ENCODE measurements at places on chromosomes 5 and 9.

DNA sequence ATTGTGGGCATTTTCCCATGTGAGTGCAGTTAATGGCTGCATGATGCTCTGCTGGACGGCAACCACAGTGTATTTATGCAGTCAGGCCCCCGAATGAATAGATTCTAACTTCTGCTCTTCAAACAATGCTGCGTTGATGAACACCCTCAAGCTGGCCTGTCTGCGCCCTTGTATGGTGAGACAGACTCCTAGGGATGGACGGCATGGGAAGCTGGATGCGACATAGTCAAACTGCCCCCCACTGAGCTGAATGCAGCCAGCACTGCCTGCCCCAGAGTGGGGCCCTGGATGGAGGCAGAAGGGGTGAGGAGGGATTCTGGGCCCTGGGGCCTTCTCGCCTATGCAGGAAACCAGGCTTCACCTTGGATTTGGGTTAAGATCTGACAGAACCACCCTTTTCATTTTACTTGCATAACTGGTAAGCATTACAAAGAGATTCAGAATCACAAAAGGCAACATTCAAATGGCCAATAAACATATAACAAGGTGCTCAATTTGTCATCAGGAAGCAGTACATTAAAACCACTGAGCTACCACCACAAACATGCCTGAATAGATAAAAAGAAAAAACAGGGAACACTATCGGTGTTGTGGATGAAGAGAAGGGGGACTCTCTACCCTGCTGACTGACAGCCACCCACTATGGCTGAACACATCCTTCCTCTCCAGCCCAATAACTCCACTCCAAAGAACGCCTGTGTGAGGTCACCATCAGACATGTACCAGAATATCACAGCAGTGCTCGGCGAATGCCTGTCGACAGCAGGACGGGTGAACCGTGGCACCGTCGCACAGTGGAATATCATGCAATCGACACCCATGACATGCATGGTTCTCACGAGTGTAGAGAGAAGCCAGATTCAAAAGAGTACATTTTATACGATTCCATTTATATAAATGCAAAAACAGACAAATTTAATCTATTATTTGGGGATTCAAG, 79.1 kb downstream of the RAPGEF1 start:
- no peak for DNase-seq

- no peak for DNase-seq
Observed at GRCh38 chr5:533243-533954, 9.2 kb upstream of the SLC9A3 start.

- DNase-seq: no peak
Observed at GRCh38 chr5:60727033-60727679, 27.2 kb upstream of the DEPDC1B start.

- peak; percentile 89 for DNase-seq
Observed at GRCh38 chr9:91837981-91838731, 111.9 kb downstream of the ROR2 start.

DNA sequence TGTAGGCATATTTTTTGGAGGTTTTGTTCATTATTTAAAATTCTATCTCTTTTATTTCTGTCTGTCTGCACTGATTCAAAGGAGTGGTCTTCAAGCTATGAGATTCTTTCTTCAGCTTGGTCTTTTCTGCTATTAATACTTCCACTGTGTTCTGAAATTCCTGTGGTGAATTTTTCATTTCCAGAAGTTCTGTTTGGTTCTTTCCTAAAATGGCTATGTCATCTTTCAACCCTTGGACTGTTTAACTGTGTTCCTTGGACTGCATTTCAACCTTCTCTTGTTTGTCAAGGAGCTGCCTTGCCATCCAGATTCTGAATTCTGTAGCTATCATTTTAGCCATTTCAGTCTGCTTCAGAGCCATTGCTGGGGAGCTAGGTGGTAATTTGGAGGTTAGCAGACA, 76.3 kb downstream of the CERT1 start:
- no peak for DNase-seq

- DNase-seq: no peak
Observed at GRCh38 chr5:116272281-116272941, 187.6 kb downstream of the COMMD10 start.

GRCh38 chr9:14466828-14467227, 152.9 kb upstream of the NFIB start:
- DNase-seq: no peak

DNA sequence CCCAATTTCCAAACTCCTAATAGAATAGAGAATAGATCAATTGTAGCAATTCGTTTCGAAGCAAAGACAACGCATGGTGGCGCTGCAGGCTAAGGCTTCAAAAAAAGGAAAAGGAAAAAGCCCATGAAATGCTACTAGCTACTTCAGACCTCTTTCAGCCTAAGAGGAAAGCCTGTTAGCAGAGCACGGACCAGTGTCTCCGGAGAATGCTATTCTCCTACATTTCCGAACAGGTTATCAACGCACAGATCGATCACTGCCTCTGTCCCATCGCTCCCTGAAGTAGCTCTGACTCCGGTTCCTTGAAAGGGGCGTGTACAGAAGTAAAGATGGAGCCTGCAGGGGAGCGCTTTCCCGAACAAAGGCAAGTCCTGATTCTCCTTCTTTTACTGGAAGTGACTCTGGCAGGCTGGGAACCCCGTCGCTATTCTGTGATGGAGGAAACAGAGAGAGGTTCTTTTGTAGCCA, at the start of gene PCDHB15:
TSS of gene PCDHB15 (plus strand) at position 146 of the 468 bp plus-strand sequence. CDS start at position 330, 184 bp downstream.
- no peak for DNase-seq

GRCh38 chr9:128762671-128763449, 8.9 kb downstream of the ZER1 start:
- DNase-seq: no peak

DNA sequence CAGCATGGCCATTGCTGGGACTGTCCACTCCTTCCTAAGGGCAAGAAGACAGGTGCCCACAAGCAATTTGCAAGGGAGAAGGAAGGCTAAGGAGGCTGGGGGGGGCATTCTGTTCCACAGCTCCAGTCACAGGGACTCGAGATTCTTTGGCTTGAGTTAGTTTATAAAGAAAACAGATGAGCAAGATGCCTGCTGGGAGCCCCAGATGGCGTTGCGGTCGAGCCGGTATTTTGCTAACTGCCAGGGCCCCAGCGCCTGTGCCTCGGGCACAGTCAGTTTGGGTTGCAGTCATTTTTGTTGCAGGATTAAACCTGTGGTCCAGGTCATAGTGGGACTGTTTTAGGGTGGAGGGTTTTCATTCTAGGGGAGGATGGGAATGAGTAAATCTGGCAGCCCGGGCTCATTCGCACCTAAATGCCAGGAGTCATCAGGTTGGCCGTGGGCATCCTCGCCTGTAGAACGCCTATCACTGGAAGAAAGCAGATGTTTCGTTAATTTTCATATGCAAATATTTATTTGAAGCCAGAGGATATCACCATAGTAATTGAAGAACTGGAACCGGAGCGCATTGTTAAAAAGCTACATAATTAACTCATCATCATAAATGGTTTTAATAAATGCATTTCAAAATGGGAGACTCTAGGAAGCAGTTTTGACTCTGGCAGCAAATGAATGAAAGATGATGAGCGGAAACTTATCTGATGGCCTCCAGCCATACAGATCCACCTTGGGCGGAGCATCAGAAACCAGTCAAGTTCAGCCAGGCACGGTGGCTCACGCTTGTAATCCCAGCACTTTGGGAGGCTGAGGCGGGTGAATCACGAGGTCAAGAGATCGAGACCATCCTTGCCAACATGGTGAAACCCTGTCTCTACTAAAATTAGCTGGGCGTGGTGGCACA, 87.1 kb upstream of the FCN2 start:
- DNase-seq: no peak

- no peak for DNase-seq
Observed at GRCh38 chr5:8598356-8598755, 729.4 kb downstream of the MTRR start.

GRCh38 chr5:54671111-54671531, 153.6 kb downstream of the SNX18 start:
- DNase-seq: peak; percentile 98

DNA sequence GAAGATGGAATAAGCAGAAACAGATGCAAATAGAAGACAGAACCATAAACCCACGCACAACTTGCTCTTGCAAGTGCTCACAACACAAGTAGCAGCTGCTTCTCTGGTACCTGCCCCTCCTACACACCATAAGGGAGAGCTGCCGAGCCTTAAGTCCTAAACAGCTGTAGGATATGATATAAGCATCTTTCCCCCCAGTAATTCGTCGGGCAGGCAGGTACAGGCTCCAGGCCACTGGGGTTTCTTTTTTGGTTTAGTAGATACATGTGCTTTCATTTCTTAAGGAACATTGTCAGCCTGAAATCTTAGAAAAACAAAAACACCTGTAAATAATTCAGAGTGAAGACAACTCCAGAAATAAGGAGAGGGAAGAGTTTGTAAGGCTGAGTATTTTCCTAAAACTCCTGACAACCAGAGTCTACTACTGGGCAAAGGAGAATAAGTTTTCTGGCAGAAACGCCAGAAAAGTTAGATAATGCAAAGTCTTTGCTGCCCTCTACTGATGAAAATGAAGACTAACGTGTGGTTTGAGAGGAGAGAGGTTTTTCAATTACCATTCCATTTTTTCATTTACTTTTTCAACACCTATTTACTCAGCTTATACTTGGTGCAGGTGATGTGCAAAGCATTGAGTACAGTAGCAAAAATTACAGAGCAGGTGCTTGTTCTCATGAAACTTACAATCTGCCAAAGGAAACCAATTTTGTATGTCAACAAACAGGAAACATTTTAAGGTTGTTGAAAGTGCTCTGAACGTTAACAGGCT, 20.1 kb upstream of the TCERG1 start:
- peak; percentile 50 for DNase-seq

DNA sequence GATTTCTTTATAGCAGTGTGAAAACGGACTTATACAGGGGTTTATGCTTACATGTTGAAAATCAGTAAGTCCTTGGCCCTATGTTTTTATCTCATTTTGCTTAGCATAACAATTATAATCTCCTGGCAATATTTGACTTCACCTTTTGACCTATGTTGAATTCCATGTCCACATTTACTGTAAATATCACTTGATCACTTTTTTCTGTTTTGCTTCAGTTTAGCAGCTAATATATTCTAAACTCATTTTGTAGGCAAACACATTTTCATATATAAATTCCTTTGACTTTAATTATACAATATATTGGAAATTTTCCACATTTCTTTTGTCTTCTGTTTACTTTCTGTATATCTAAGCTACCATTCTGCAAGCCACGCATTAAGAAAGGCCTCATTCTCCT, 674.0 kb downstream of the MAT2B start:
- no peak for DNase-seq

- DNase-seq: peak; percentile 40
Observed at GRCh38 chr5:151223447-151224264, at the start of gene CCDC69. TSS of gene CCDC69 (minus strand) at chr5:151224092. CDS start at chr5:151223970, 122 bp downstream.

All from bronchial epithelial cell (primary cell).